ENCODE measurements at places on chromosomes 12 and 14. TPM values are rescaled to one million over a fixed set of nuclear protein-coding genes. Genes with fewer than 3 reads are reported as not detected.

The FITM1 gene
- not detected for total RNA-seq

The KCNA5 gene
- not detected for total RNA-seq

The GPRC5D gene
- not detected for total RNA-seq

The NPAS3 gene
- 0.28 TPM for total RNA-seq

The KLRC4 gene
- not detected for total RNA-seq

The SAMD15 gene
- 3.1 TPM for total RNA-seq

The KRT83 gene
- total RNA-seq = not detected

The ADAM20 gene
- total RNA-seq = 1.3 TPM

The RECQL gene
- 51.5 TPM for total RNA-seq

The SCNN1A gene
- 0.37 TPM for total RNA-seq

The EXOC5 gene
- 27.7 TPM for total RNA-seq

The ELK3 gene
- total RNA-seq = 6.7 TPM

The SYNDIG1L gene
- not detected for total RNA-seq

The REM2 gene
- total RNA-seq = 0.14 TPM

The HSPB8 gene
- 9.8 TPM for total RNA-seq

All from smooth muscle cell of bladder (primary cell).